ENCODE measurements at places on chromosomes 16 and 17.

GRCh38 chr17:7177954-7178477 is 1.2 kb downstream of the ASGR1 start:
- DNase-seq = no peak

- no peak for DNase-seq
Measured at GRCh38 chr17:13885953-13886889, 183.1 kb upstream of the COX10 start.

GRCh38 chr16:66534376-66534799 is 15.5 kb downstream of the TK2 start:
- no peak for DNase-seq

- DNase-seq = no peak
Measured at GRCh38 chr17:773016-773415, 9.1 kb downstream of the GLOD4 start.

DNA sequence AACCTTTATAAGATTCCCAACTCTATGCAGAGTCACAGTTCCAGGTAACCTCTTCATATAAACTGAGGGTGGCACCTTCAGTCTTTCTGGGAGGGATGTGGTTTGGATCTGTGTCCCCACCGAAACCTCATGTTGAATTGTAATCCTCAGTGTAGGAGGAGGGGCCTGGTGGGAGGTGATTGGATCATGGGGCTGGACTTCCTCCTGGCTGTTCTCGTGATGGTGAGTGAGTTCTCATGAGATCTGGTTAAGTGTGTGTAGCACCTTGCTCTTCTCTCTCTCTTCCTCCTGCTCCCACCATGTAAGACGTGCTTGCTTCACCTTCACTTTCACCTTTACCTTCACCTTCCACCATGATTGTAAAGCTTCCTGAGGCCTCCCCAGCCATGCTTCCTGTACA is 30.5 kb downstream of the HS3ST2 start:
- DNase-seq = no peak

DNA sequence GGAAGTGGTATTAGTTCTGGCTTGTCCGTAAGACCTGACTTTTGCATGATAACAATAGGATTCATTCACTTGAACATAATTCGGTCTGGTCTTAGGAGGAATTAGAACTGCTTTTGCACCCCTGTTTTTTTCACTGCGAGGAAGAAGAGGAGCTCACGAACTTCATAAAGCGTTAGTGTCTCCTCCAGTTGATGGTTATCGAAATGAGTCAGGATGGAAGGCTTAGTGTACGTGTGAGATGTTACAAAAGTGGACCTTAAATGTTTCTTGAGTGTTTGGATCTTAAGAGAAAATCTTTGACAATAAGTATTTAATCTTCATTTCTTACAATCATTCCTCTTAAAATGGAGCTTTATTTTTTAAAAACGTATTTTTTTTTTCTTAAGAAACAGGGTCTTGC is 52.8 kb downstream of the USP10 start:
- no peak for DNase-seq

- DNase-seq = peak; percentile 68
Measured at GRCh38 chr16:31108035-31108793, at the start of gene BCKDK. TSS of gene BCKDK (plus strand) at chr16:31108386. CDS start at chr16:31109224, 838 bp downstream.

- DNase-seq = peak; percentile 45
Measured at GRCh38 chr17:38361694-38362465, 10.2 kb downstream of the SOCS7 start.

GRCh38 chr16:79008036-79008868 is 592.3 kb downstream of the MAF start:
- DNase-seq = no peak

- DNase-seq = peak; percentile 38
Measured at GRCh38 chr16:25009822-25010221, 5.3 kb downstream of the ARHGAP17 start.

GRCh38 chr17:8128125-8128784 is 4.3 kb upstream of the HES7 start:
- DNase-seq = no peak

DNA sequence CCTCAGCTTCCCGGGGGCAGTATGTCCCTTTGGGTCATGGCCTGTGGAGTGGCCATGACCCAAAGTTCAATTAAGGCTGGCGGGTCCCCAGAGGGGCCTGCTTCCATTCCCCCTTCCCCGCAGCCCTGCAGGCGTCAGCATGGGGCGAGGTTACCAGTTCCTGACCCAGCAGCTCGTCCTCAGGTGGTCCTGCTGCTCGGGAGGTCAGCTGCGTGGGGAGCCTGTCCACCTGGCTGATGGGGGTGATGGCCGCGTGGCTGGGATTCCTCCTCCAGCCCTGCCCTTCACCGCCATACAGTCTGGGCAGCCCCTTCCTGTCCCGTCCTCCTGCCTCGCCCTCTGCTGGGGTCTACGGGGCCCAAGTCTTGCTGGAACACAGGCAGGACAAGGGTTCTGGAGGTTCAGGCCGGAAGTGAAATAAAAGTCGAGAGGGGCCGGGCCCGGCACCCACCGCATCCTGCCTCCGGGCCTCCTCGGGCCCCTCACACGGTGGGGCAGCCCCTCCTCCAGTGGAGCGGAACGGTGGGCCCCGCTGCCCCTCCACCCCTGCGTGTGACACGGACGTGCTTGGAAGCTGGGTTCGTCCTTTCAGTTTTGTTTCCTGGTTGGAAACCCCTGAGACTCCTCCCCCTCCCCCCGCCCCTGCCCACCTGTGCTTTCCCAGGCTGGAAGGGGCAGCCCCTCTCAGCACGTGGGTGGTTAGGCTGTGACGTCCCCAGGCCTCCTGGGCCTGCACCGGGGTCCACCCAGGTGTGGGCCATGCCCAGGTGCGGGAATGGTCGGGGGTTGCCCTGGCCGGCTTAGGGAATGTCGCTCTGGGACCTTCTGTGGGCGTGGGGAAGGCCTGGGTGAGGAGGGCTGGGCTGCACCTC is 6.8 kb downstream of the UBALD2 start:
- no peak for DNase-seq

DNA sequence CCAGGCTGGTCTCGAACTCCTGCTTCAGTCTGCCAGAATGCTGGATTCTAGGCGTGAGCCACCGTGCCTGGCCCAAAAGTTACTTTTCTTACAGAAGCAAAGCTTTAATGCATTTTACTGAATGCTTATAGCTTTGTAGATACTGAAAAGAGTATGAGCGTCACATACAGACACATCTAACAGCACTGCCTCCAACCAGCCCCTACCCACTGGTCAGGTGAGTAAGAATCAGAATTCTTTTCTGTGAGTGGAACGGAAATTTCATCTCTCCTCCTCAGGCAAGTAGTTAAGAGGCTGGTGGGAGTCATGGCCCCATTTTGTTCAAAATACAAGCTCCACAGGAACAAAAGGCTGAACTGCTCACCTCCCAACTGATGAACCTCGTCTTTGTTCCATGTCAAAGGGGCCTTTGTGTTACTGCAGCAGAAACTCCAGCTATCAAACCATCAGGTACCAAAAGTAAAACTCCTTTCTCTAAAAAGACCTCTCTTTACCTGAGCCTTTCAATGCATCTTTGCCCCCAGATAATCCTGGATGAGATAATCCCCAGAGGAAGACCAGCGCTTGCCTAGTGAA is 92.4 kb upstream of the RPH3AL start:
- DNase-seq = no peak
